ENCODE measurements at places on chromosomes 5 and 9. TPM values are rescaled to one million over a fixed set of nuclear protein-coding genes. Genes with fewer than 3 reads are reported as not detected.
A peak's percentile ranks its signal among the peaks of the same experiment; 100 is the strongest.

- peak; percentile 59 for DNase-seq
Measured at GRCh38 chr5:176653401-176654385, 6.4 kb downstream of the TSPAN17 start.

GRCh38 chr5:156826150-156826549 lies 23.9 kb upstream of the PPP1R2B start:
- no peak for DNase-seq

GRCh38 chr9:20623021-20623747 lies 885 bp upstream of the MLLT3 start:
- DNase-seq = peak; percentile 20

- no peak for DNase-seq
Measured at GRCh38 chr5:78738693-78739300, 90.2 kb upstream of the LHFPL2 start.

DNA sequence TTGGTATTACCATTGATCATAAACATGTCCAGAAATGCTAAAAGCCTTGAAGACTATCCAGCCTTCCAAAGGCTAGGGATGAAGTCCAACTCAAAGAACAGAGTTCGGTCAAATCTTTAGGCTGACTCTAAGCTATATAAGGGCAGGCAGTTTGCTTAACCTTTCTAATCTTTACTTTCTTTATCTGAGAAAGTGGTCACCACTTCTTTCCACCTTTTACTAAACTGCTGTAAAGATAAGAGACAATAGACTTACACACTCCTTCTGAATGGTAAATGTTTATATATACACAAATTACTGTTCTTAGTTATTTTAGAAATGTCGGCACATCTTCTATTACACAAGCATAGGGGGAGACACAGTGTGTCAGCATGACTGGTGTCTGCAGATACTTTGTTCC lies 100.4 kb downstream of the NREP start:
- no peak for DNase-seq

DNA sequence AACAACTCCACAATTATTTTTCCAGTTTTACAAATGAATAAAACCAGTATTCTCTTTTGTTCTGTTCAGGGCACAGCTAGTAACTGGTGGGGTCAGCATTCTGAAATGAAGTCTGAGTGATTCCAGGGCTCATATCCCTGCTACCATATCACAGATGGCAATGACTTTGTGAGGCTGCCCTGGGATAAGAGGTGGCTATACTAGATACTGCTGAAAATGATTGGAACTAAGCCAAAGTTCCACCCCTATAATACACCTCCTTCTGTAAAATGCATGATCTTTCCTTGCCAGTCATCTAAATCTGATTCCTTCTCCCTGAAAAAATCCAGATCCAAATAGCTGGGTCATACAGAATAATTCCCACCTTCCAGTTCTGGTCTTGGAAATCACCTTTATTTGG lies 14.4 kb downstream of the SLC25A51 start:
- no peak for DNase-seq

DNA sequence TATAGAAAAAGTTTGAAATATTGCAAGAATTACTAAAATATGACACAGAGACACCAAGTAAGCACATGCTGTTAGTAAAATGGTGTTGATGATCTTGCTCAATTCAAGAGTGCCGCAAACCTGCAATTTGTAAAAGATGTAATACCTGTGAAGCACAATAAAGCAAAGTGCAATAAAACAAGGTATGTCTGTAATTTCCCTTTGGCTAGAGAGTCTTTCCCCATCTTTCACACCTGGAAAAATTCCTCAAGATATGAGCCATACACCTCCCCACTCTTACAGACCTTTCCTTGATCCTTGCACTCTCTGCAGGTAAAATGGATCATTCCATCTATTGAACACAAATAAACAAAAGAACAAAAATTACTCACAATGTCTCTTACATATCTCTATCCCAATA lies 597.8 kb downstream of the EFNA5 start:
- no peak for DNase-seq

GRCh38 chr5:36273809-36274526 lies 27.7 kb downstream of the RANBP3L start:
- DNase-seq = no peak

- no peak for DNase-seq
Measured at GRCh38 chr5:170254056-170254455, 21.3 kb downstream of the C5orf58 start.

DNA sequence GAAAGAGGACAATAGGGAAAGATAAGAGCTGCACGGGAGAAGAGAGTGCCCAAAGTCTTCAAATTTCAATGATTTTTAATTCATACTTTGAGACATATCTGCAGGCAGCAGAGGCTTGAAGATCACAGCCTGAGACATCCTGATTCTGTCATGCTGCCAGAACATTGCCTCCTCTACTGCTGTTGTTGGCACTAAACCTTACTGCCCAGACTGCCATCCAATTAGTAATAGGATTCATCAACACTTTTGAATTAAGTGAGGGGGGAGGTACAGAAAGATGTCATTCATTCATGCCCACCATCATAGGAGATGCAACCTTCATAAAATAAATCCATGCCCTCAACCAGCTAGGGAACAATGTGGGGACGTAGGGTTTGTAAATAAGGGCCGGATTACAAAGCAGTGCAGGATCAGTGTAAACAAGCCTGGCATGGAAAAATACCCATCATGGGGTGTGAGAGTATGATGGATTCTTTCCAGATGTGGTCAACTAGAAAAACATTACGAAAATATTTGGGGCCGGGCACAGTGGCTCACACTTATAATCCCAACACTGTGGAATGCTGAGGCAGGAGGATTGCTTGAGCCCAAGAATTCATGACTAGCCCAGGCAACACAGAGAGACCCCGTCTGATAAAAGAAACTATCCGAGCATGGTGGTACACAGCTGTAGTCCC lies 122.1 kb upstream of the DAPK1 start:
- DNase-seq = no peak

GRCh38 chr5:37638897-37639296 lies 200.9 kb downstream of the GDNF start:
- DNase-seq = no peak

- DNase-seq = no peak
Measured at GRCh38 chr9:94922098-94922607, 195.7 kb downstream of the AOPEP start.

DNA sequence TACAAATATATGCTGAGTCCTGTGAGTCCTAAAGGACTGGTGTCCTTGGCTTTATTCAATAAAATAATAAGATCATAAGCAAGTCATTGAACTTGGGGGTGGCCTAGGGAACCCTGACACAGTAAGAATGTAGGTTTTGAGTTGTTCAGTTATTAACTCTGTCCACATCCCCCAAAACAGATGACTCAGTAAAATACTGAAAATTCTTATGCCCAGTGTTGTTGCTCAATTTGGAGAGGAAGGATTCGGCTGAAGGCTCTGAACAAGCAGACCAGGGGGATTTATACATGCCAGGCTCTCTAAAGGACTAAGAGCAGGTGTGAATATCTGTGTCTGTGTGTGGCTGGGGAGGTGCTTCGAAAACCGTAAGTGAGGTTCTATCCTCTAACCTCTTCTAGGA lies 173.7 kb downstream of the RMI1 start:
- no peak for DNase-seq

- no peak for DNase-seq
Measured at GRCh38 chr5:101080462-101081240, 177.6 kb upstream of the ST8SIA4 start.

DNA sequence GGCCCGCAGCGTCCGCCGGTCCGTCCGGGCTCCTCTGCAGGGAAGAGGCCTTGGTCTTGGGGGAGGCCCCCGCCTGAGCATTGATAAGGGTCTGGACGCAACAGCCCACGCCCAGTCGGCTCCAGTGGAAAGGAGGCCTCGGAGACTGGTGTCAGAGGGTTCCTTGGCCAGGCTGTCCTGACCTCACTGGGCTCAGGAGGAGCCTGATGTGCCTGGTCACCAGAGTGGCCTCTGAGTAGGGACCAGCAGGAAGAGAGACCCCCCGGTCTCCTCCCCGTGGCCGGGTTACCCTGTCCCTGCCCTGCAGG lies 13.2 kb downstream of the LMX1B start:
- DNase-seq = no peak

DNA sequence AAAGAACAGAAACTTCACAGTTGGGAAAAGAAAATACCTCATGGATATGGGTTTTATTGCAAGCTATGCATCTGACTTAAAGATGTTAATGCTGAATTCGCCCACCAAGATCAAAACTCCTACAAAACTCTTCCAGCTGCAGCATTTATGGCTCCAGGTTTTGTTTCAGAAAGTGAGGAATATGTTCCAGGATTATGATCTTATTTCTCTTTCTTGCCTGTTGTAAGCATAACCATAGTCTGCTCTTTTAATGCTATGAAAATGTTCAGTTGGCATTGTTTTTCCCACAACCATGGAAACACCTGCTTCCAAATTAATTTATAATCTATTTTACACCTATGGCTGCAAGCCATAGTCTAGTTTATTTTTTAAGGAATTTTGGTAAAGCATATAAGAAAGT lies 34.9 kb upstream of the FST start:
- no peak for DNase-seq

Gene ARL15
- total RNA-seq = 37.4 TPM

Gene GPR150
- not detected for total RNA-seq

Gene MUSK
- not detected for total RNA-seq

Gene FLT4
- 0.17 TPM for total RNA-seq

Gene TNC
- 34.5 TPM for total RNA-seq

Gene TAF11L6
- total RNA-seq = not detected

Gene CCNJL
- 123 TPM for total RNA-seq

Gene SLC34A1
- not detected for total RNA-seq

Measured in glutamatergic neuron (in vitro differentiated cells).